Naive thymus-derived CD4-positive, alpha-beta T cell (primary cell): ENCODE measurements at places on chromosomes 13 and 19.

GRCh38 chr13:50788551-50789210 is 54.8 kb downstream of the DLEU7 start:
- no peak for DNase-seq

DNA sequence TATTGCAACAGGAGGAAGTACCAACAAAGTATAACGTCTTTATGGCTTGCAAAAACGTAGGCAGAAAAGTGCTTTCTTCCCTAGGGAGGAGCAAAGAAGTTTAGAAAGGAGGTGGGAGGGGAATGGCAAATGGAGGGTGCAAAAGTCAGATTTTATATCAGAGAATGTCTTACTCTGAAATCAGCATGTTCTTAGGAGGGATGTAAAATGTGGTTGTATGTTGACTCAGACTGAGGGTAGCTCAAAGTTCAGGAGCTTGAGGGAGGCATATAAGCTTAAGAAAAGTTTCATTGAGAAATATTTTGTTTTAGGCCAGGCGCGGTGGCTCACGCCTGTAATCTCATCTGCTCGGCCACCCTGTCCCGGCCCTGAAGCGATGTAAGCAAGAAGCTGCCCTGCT is 1.7 kb downstream of the ZNF90 start:
- no peak for DNase-seq

GRCh38 chr19:805600-806550 is 8.6 kb downstream of the PTBP1 start:
- DNase-seq, result no peak

DNA sequence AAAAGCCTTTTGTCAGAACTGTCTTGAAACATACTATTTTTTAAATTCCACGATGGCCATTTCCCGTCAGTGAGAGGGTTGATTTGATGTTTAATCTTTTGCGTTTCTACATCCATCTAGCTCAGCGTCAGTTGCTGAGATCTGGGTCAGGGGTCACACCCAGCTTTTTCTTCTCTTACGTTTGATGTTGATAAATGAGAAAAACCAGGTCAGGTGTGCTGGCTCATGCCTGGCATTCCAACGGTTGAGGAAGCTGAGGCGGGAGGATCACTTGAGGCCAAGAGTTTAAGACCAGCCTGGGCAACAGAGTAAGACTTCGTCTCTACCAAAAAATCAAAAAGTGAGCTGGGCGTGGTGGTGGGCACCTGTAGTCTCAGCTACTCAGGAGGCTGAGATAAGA is 168.9 kb downstream of the PTPRS start:
- DNase-seq, result no peak

DNA sequence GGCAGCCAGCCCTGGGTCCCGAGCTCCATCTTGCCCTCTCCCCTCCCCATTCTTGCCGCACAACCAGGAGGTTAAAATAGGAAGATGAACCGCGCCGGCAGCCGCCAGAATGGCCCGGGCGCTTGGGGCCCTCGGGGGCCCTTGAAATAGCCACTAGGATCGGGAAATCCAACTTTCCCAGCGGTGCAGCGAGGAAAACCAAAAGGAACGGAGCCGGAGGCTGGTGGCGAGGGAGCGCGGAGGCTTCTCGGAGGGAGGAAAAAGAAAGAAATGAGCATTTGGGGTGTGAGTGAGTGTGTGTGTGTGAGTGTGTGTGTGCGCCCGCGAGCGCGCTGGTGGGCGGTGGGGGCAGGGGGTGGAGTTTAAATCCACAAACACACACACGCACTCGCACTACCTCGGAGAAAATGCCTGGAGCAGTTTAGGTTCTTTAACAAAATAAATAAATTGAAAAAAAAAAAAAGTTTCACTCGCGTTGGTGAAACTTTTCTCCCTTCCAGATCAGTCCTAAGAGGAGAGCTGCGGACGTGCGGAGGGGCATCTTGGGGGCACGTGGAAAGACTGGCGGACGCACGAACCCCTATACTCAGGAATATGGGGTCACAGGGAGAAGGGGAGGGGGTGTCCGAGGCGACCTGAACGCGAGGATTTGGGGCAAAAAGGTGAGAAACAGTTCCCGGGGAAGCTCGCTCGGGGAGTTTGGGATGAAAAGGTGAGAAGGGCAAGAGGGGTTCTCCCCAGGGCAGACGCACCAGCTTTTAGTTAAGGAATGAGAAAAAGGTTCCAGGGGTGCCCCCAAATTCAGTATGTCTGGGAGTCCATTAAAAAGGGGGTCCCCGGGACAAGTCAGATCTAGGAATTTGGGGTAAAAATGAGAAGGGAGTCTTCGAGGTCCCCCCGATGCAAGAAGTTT is 1.3 kb downstream of the RFX2 start:
- DNase-seq, result peak; percentile 59

GRCh38 chr13:74074723-74075122 is 59.5 kb downstream of the KLF12 start:
- DNase-seq, result no peak

- DNase-seq, result no peak
Measured at GRCh38 chr19:5128936-5129389, 160.1 kb downstream of the KDM4B start.

- no peak for DNase-seq
Measured at GRCh38 chr13:51478418-51479198, 25.8 kb upstream of the INTS6 start.

DNA sequence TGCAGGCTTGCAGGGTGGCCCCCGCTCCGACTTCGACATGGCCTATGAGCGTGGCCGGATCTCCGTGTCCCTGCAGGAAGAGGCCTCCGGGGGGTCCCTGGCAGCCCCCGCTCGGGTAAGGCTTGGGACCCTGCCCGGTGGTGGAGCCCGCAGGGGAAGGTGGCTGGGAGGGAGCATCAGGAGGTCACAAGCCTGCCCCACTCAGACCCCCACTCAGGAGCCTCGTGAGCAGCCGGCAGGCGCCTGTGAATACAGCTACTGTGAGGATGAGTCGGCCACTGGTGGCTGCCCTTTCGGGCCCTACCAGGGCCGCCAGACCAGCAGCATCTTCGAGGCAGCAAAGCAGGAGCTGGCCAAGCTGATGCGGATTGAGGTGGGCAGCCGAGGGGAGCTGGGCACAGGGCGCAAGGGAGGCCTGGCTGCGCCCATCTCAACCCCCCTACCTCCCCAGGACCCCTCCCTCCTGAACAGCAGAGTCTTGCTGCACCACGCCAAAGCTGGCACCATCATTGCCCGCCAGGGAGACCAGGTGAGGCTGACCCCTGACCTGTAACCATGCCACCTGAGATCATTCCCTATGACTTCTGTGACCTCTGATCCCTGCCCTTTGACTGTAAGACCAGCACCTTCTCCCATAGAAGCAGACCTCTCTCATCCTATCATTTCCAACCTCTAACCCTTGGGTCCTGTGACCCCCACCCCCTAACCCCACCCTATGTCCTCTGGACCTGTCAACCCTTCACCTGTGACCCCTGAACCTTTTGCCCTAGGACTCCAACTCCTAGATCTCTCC is 7.2 kb downstream of the PNPLA6 start:
- DNase-seq, result no peak

- DNase-seq, result no peak
Measured at GRCh38 chr13:76836311-76836710, 49.9 kb downstream of the KCTD12 start.

DNA sequence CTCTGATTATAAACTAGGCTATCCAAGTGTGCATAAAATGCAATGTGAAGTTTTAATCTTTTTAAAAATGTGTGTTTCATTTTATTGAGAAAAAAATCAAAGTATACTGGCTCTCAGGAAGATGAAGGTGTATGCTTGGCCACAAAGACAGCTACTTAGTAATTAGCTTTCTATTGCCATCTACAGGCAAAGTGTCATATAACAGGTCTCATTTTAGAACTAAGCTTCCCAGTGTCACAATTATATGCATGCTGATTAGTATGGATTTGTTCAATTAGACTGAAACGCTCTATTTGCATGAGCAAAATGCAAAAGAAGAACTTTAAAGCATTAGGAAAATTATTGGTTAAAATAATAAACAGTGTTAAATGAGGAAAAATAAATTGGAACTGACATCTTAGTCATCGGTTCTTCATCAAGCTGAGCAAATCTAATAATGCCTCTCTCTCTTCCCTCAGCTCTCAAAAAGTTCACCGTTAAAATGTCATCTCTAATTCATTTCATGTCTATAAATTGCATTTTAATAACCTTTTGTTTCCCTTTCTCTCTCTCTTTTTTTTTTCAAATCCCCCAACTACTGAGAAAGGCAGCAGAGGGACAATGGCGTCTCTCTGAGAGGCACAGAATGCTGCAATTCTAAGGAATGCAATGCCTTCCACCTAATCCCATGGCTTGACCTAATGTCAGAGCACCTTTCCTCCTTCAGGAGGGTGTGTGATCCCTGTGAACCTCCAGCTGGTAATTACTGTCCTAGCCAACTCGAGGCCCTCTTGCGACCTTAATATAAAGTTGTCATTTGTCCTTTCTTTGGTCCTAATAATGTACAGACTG is 313.1 kb upstream of the MAB21L1 start:
- DNase-seq, result no peak

DNA sequence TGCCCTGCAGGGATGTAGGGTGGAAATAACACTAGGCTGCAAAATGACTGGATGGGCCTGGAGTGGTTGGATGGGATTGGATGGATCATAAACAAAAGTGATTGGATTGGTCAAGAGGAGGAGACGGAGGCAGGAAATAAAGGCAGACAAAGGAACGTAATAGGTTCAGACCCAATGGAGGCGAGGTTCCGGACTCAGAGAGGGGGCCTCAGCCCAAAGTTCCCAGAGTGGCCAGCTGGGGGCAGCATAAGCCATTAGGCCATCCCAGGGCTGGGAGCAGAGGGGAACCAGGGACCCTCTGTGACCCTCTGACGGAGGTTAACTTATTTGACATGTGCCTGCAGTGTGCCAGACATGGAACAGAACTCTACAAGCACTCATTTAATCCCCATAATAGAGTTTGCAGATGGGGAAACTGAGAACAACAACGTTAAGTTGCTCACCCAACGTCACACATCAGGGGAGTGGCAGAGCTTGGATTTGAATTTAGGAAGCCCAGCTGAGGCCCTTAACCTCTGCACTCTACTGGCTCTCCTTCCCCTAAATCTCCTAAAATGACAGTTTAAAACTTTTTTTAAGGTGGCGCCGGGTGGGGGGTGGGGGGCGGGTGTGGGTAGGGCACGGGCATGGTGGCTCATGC is 15.3 kb upstream of the MAP1S start:
- DNase-seq, result peak; percentile 73

GRCh38 chr13:31038834-31039552 is 106.5 kb downstream of the TEX26 start:
- DNase-seq, result no peak

DNA sequence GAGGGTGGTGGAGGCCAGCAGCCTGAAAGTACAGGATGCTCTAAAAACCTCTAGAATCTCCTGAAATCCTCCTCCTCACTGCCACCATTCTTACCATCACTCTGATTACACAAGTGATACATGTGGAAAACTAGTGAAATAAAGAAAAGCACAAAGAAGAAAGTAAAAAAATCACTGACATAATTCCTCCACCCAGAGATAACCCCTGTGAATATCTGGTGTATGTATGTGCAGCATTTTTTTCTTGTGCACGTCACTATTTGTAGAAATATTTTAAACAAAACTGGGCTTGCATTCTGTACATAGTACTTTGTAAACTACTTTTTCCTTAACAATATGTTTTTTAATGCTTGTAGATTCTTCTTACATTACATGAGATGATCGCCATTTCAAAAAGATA is 73.2 kb downstream of the CDADC1 start:
- DNase-seq, result no peak

DNA sequence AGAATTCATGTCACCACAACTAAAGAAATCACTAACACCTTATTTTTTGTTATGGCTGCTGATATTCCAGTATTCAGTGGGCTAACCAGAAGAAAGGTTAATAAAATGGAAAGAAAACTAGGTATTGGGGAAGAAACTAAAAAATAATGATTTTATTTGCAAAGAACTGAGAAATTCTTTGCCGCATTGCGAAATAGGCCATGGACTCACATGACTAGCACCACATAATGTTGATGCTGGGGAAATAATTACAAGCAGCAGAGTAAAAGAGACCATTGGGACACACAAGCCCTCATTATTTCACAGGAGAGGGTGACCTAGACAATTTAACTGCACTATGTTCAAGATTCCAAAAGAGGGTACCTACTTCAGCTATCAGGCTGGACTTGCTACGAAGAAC is 1411.5 kb downstream of the SLITRK5 start:
- no peak for DNase-seq
